Fibroblast of the conjunctiva (primary cell): ENCODE measurements at places on chromosomes 1 and 21.
A peak's percentile ranks its signal among the peaks of the same experiment; 100 is the strongest.

GRCh38 chr1:181077576-181078242 lies 10.8 kb upstream of the IER5 start:
- no peak for DNase-seq

DNA sequence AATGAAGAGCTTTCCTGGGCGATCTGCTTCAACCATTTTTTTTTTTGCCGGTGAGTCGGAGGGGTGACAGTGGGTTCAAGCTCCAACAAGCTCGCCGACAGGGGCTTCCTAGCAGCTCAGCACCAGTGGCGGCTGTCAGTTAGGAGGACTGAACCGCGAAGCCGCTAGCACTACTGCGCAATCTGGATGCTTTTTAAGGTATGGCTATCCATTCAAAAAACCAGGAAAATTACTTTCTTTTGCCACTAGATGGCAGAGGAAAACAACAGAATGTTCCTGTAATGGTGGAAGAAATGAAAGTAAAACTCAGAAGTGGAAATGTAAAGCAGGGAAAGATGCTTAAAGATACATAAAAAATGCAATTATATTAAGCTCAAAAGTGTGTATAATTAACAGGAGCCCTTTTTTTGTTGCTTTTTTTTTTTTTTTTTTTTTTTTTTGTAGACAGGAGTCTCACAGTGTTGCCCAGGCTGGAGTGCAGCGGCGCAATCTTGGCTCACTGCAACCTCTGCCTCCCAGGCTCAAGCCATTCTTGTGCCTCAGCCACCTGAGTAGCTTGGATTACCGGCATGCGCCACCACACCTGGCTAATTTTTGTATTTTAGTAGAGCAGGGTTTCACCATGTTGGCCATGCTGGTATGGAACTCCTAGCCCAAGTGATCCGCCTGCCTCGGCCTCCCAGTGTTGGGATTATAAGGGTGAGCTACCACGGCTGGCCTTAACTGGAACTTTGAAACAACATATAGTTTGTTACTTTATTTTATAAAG lies 8.5 kb downstream of the KYAT3 start:
- peak; percentile 31 for DNase-seq

GRCh38 chr1:30716646-30717045 lies 6.7 kb downstream of the MATN1 start:
- no peak for DNase-seq

DNA sequence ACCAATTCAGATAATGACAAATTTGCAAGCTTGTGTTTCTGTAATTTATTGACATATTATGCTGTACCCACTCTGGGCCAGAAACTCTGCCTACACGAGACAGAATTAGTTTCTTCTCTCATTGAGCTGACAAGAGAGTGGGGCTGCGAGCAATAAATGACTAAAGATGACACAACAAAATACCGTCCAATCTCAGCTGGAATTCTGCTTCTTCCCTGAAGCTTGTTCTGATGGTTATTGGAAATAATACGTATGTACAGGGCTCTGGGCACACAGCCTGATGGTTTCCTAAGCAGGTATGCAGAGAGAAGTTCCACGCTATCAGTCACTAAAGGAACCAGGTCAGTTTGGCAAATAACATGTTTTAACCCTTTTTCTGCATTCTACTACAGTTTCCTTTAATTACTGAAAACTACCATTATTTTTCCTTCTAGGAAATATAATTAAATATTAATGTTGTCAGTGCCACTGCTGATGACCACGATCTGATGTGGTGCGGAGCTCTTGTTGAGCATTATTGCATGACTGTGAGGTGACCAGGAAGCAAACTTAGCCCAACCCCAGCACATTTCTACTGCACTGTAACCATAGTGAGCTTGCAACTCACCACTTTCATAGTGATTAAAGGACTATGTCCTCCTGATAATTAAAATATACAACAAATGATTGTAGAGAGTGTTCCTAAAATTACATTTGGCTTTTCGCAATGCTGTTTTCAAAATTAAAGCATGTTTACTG lies 221.4 kb upstream of the L1TD1 start:
- no peak for DNase-seq

DNA sequence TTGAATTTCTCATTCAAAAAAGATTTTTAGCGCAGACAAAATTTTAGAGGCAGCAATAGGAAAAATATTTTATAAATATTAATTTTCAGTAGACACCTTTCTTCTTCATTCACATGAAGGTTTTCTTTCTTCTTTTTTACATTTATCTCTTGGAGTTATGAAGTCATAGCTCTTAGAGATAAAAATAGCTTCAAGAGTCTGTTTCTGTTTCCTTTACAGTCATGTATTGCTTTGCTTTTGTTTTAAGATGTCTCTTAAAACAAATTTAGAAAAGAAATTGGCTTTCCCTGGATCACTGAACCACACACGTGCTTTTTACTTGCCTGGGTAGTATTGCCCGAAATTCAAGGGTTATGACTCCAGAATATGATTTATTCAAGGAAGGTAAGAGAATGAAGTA lies 369.9 kb upstream of the LRRC7 start:
- no peak for DNase-seq

DNA sequence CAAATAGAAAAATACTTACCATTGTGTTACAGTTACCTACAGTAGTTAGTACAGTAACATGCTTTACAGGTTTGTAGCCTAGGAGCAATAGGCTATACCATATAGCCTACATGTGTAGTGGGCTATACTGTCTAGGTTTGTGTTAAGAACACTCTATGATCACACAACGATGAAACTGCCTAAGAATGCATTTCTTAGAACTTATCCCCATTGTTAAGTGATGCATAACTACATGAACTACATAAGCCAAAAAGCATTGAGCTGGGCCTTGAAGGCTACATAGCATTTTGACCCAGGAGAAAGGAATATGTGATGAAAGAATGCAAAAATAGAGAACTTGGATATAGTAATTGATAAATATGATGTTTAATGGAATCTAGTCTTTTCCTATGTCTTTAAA lies 46.4 kb upstream of the JUN start:
- DNase-seq, result no peak

- DNase-seq, result no peak
These were observed 2.1 kb downstream of the TEX38 start for GRCh38 chr1:46673749-46674182.

GRCh38 chr1:222995236-222995580 lies 147.8 kb downstream of the TLR5 start:
- no peak for DNase-seq
